ENCODE measurements at places on chromosomes 4 and X. TPM values are rescaled to one million over a fixed set of nuclear protein-coding genes. Genes with fewer than 3 reads are reported as not detected.

FAM236C gene
- total RNA-seq = not detected

CLCN5 gene
- total RNA-seq = 3.0 TPM

PCSK1N gene
- 8.9 TPM for total RNA-seq

TMPRSS11E gene
- total RNA-seq = not detected

ODAM gene
- not detected for total RNA-seq

TMPRSS11D gene
- not detected for total RNA-seq

HMGN5 gene
- total RNA-seq = 16.2 TPM

GUCY1B1 gene
- 33.6 TPM for total RNA-seq

GRCh38 chr4:7999695-8000094 is 60.0 kb upstream of the AFAP1 start:
- H3K4me1 ChIP-seq = no peaks in the 10 kb centered on the region
- H3K27me3 ChIP-seq = no peaks in the 10 kb centered on the region
- no peak overlapping the region for H3K27ac ChIP-seq
- DNase-seq = no peak
- H3K36me3 ChIP-seq = peaks cover 12% of the 10 kb centered on the region

GRCh38 chrX:368811-369562 is 17.7 kb downstream of the PPP2R3B start:
- no peak overlapping the region for H3K4me3 ChIP-seq
- DNase-seq = no peak
- H3K27ac ChIP-seq = no peak overlapping the region
- peaks cover 3% of the 10 kb centered on the region for H3K4me1 ChIP-seq

DNA sequence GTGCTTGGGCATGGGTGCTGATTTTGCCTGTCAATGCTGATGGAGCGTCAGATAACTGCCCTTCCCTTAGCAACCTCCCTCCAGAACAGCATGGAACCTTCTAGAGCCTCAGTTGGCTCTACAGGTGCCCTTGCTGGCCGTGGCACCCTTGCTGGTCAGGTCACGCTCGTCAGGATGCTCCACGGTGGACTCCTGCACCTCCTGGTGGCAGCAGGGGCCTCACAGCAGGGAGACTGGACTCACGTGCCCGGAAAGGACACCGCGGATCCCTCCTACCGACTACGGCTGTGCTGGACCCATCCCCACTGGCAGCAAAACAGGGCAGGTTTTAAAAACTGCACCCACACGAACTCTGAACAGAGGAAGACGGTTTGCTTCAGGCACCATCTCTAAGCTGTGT is 82.1 kb upstream of the AFAP1 start:
- no peaks in the 10 kb centered on the region for H3K36me3 ChIP-seq
- H3K27me3 ChIP-seq = no peaks in the 10 kb centered on the region
- no peak for DNase-seq
- H3K4me1 ChIP-seq = no peaks in the 10 kb centered on the region
- no peak overlapping the region for H3K27ac ChIP-seq
- H3K4me3 ChIP-seq = no peak overlapping the region

DNA sequence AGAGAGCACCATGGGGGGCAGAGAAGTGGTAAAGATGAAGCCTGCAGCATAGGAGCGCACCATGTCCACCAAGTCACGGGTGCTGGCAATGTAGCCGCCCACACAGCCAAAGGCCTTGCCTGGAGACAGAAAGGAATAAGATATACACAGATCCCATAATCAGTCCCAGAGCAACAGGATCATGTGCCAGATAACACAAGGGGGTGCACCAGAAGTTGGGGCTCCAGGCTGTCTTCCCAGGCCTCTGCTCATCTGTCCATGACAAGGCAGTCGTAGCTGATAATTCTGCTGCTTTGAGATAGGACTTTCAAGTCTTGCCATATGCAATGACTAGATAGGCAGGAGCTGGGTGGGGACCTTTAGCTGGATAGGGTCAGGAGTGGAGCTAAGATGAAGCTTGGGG is 14.7 kb downstream of the APEX2 start:
- no peak overlapping the region for H3K4me3 ChIP-seq
- no peaks in the 10 kb centered on the region for H3K36me3 ChIP-seq
- H3K27ac ChIP-seq = no peak overlapping the region
- no peaks in the 10 kb centered on the region for H3K4me1 ChIP-seq

DNA sequence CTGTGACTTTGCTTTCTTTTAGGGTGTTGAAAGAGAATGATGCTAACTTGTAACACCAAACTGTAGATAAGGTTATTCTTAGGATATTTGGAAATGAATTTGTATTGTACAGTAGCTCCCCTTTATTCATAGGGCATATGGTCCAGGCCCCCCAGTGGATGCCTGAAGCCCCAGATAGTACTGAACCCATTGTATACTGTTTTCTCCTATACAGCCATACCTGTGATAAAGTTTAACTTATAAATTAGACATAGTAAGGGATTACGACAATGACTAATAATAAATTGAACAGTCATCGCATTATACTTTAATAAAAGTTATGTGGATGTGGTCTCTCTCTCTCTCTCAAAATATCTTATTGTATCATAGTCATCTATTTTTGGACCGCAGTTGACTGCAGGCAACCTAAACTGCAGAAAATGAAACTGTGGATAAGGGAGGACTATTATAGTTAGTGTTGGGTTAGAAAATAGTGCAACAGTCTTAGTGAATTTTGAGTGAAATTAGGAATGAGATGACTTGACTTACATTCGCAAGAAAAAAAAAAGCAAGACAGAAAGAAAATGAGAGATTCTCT is 105.1 kb downstream of the CLDN22 start:
- H3K4me1 ChIP-seq = peaks cover 5% of the 10 kb centered on the region
- H3K4me3 ChIP-seq = no peak overlapping the region
- no peak for DNase-seq
- no peak overlapping the region for H3K27ac ChIP-seq
- H3K27me3 ChIP-seq = no peaks in the 10 kb centered on the region

DNA sequence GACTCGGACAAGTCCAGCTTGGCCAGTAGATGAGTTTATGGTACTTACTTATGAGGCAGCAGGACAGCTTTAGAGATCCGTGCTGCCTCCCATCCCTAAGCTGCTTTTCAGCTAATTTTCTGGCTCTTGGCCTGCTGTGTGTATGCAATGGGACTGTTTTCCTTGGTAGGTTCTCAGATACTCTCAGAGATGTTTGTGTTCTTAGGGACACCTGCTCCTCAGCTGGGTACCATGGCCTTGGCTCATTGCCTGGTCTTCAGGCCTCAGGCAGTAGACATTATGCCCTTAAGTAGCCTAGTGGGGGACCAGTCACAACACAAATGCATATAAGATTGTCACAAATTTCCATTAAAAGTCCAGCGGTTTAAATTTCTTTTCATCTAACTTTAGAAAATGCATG is 688.0 kb downstream of the PCDH7 start:
- H3K27ac ChIP-seq = no peak overlapping the region
- no peak for DNase-seq
- H3K36me3 ChIP-seq = no peaks in the 10 kb centered on the region
- no peak overlapping the region for H3K4me3 ChIP-seq
- no peaks in the 10 kb centered on the region for H3K27me3 ChIP-seq

- no peak overlapping the region for H3K27ac ChIP-seq
- DNase-seq = no peak
- H3K4me3 ChIP-seq = no peak overlapping the region
- no peaks in the 10 kb centered on the region for H3K4me1 ChIP-seq
- H3K36me3 ChIP-seq = no peaks in the 10 kb centered on the region
These were observed 187.2 kb downstream of the NPFFR2 start for GRCh38 chr4:72218953-72219352.

- no peak for DNase-seq
- H3K27ac ChIP-seq = no peak overlapping the region
- H3K4me3 ChIP-seq = no peak overlapping the region
- H3K27me3 ChIP-seq = no peaks in the 10 kb centered on the region
These were observed 550.7 kb downstream of the ADGRL3 start for GRCh38 chr4:61750810-61751209.

DNA sequence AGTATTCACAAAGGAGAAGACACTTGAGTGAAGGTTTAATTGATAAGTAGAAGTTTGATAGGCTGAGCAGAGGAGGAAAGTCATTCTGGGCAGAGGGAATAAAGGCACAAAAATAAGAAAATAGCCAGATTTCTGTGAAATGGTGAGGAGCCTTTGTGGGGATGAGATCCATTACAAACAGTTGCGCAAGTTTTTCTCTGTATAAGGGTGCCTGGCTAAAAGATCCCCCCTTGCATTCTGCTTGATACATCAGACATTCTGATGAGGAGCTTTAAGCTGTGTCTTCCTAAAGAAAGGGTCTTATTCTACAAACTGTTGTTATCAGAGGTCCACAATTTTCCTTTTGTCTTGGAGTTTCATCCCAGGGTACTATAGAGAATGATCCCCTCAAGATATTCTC is 112.0 kb downstream of the ARHGAP36 start:
- no peak overlapping the region for H3K4me3 ChIP-seq
- no peak overlapping the region for H3K27ac ChIP-seq
- no peaks in the 10 kb centered on the region for H3K27me3 ChIP-seq
- no peaks in the 10 kb centered on the region for H3K4me1 ChIP-seq

DNA sequence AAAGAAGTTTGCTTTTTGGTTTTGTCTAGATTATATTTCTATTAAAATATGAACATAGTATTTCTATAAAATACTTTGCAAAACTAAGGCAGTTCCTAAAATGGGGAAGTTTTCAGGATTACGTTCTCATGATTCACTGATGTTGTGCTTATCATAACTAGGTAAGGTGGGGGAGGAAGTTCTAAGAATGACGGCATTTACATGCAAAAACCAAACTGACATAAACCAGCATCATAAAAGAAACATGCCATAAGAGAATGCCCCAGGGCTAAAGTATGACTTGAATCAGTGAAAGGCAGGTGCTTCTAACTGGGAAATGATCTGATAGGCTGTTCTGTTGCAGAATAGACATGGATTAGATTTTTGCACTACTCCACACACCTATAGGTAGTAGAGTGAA is 204.7 kb upstream of the JADE1 start:
- DNase-seq = no peak
- no peaks in the 10 kb centered on the region for H3K36me3 ChIP-seq
- no peak overlapping the region for H3K27ac ChIP-seq
- no peaks in the 10 kb centered on the region for H3K27me3 ChIP-seq

DNA sequence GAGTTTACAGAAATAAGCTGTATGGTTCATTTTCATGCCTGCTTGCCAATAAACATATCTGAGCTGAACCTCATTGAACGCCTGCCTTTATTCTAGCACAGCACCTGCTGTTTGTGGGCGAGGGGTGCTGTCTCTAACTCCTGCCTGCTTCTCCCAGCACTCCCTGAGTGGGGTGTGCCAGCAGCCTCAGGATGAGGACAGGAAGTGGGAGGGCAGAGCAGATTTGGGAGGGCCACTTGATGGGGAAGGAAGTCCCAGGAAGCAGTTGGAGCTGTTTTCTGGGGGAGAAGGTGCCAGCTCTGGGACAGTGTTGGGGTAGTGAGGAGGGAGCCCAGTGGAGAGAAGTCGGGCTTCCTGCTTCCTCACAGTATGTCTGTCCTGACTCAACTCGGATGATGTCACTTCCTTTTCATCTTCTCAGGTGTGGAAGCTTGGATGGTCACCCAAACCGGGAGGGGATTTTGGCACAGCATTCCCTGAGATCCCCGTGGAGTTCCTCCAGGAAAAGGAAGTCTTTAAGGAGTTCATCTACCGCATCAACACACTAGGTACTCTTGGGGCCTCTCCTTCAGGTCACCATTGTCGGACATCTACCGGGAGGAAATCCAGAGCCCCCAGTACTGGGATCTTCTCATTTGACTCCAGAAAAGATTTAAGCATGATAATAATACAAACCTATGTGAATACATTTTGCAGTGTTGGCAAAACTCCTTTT is 29.0 kb upstream of the MSANTD1 start:
- no peaks in the 10 kb centered on the region for H3K4me1 ChIP-seq
- DNase-seq = no peak
- peaks cover 75% of the 10 kb centered on the region for H3K36me3 ChIP-seq

GRCh38 chr4:127165971-127166370 is 466.8 kb upstream of the INTU start:
- no peaks in the 10 kb centered on the region for H3K27me3 ChIP-seq
- H3K27ac ChIP-seq = no peak overlapping the region
- no peaks in the 10 kb centered on the region for H3K36me3 ChIP-seq
- no peak for DNase-seq

DNA sequence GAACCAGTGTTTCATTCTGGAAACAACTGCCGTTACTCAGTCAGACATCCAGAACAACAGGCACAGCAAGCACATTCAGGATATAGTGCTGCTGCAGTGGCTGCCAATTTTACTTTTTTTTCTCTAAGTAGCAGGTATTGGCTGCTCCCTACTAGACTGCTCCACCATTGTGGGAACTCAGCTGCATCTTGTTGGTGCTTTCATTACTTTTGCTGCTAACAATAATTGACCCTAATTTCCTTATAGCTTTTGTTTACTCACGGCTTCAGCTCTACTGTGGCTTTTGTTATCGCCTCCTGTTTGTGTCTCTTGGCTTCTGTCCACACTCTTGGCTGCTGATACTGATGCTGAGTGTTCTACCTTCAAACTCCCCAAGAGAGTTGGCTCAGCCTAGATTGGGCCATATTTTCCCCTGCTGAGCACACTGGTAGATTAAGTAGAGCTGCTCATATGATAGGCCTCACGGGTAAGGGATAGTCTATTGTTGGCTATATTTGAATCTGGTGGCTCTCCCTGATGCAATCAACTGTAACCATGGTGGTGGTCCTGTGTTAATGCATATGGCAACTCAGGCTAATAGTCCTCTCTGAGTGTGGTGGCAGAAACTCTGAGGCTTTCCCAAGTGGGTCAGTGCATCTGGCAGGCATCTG is 44.5 kb upstream of the IL2 start:
- H3K36me3 ChIP-seq = no peaks in the 10 kb centered on the region
- DNase-seq = no peak
- H3K27me3 ChIP-seq = no peaks in the 10 kb centered on the region
- no peaks in the 10 kb centered on the region for H3K4me1 ChIP-seq
- H3K4me3 ChIP-seq = no peak overlapping the region

- H3K36me3 ChIP-seq = no peaks in the 10 kb centered on the region
- H3K27me3 ChIP-seq = no peaks in the 10 kb centered on the region
- no peak for DNase-seq
- no peak overlapping the region for H3K4me3 ChIP-seq
- no peaks in the 10 kb centered on the region for H3K4me1 ChIP-seq
These were observed 1391.1 kb downstream of the FSTL5 start for GRCh38 chr4:160772668-160773067.

DNA sequence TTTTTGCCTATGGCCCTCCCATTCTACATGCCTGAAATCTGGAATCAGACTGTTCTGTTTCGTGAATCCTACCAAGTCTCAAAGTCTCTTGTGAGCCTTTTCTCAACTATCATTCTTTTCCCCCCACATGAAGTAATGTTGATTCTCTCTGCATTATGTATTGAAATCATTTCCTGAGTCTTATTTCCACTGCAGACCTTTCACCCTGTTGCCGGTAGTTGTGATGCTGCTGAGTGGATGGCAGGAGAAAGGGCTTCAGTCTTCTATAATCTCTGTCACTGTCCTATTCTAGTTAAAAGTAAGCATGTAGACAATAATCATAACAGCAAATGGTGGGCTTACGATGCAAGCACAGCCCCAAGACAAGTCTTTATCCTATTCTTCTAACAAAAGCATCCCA is 75.0 kb downstream of the TBC1D9 start:
- no peaks in the 10 kb centered on the region for H3K4me1 ChIP-seq
- no peak overlapping the region for H3K27ac ChIP-seq
- no peak overlapping the region for H3K4me3 ChIP-seq
- H3K27me3 ChIP-seq = no peaks in the 10 kb centered on the region
- peaks cover 5% of the 10 kb centered on the region for H3K36me3 ChIP-seq
- no peak for DNase-seq

Data from esophagus muscularis mucosa (tissue), 4 donors.